EH (cell line): ENCODE measurements at places on chromosomes 6 and 20.

GRCh38 chr20:695165-695866 lies 19.7 kb upstream of the SCRT2 start:
- DNase-seq = no peak

- no peak for DNase-seq
These were observed 709 bp downstream of the PPP1R16B start for GRCh38 chr20:38805958-38806854.

- no peak for DNase-seq
These were observed 1.8 kb downstream of the OSBPL2 start for GRCh38 chr20:62240020-62240685.

- DNase-seq = no peak
These were observed 204.2 kb upstream of the PTCHD4 start for GRCh38 chr6:48315051-48315719.

DNA sequence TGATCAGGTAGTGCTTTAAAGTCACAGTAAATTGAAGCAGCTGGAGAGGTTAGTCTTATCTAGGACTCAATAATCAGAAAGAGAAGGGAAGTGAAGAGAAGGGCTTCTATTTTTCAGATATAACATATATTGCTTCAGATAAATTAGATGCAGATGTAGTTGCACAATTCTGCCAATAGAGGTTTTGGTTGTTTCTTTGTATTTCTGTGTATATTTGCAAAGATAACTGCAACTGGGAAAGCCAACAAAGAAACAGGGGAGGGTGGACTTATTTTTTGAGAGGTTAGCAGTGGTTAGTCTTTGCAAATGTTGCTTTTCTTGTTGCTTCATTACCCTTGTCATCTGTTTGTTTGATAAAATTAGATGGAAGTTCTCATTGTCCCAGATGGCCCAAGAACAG lies 106.6 kb downstream of the ADGRG6 start:
- DNase-seq = no peak

- DNase-seq = peak; percentile 46
These were observed 78.6 kb downstream of the GCLC start for GRCh38 chr6:53466257-53466656.

DNA sequence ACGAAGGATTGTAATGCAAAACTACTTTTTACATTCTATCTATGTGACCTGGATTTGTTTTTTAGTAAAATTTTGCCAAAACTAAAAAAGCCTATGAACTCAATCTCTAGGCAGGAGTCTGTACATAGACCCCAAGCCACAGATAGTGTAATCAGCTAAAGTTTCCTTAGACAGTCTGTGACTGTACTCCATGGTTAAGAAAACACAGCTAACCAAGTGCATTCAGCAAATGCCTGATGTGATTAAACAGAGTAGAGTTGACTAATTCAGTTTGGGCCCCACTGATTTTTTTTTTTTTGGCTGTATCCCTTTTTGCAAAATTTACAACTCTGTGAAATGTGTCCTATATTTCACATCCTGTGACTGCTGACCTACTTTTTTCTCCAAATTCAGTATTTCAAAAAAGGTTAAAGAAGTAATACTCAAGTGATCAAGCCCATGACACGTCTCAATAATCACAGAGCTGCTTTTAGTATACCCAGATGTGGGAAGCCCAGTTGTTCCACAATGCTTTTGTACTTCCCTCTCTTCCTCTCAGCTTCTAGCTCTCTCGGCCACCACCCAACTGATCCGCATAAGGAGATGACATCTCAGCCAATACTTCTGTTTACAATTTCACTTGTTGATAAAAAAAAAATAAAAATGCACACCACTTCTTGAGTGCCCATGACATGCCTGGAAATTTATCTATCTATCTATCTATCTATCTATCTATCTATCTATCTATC lies 108.8 kb upstream of the TBX18 start:
- DNase-seq = no peak

DNA sequence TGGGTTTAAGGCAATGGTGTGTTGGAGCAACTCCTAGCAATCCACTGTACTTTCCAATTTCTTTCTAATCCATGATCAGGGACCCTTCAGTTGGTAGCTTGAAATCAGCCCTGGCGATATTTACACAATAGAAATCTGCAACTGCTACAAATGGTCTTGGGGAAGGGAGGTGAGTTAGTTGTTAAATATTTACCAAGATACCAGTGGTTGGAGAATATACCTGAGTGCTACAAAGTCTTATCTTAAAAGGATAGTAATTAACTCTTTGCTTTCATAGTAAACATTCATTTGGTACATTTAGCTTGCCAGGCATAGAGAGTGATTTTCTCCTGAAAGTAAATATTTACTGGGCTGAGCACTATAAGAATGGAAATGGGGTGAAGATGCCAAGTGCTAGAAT lies 568.2 kb downstream of the BCKDHB start:
- DNase-seq = no peak

- no peak for DNase-seq
These were observed 11.0 kb downstream of the PTCHD4 start for GRCh38 chr6:48099713-48100587.

GRCh38 chr6:168599118-168599494 lies 158.1 kb downstream of the SMOC2 start:
- DNase-seq = no peak

DNA sequence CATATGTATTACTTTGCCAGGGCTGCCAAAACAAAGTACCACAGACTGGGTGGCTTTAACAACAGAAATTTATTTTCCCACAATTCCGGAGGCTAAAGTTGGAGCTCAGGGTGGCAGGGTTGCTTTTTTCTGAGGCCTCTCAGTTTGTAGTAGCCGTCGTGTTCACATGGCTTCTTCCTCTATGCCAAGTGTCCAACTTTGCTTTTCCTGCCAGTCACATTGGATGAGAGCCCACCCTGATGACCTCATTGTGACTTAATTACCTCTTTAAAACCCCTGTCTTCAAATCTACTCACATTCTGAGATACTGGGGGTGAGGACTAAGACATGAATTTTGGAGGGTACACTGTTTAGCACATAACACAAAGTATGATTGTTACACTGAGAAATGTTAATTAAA lies 9.9 kb upstream of the ECT2L start:
- no peak for DNase-seq

- peak; percentile 37 for DNase-seq
These were observed 504 bp downstream of the B4GALT5 start for GRCh38 chr20:49712996-49713752.

DNA sequence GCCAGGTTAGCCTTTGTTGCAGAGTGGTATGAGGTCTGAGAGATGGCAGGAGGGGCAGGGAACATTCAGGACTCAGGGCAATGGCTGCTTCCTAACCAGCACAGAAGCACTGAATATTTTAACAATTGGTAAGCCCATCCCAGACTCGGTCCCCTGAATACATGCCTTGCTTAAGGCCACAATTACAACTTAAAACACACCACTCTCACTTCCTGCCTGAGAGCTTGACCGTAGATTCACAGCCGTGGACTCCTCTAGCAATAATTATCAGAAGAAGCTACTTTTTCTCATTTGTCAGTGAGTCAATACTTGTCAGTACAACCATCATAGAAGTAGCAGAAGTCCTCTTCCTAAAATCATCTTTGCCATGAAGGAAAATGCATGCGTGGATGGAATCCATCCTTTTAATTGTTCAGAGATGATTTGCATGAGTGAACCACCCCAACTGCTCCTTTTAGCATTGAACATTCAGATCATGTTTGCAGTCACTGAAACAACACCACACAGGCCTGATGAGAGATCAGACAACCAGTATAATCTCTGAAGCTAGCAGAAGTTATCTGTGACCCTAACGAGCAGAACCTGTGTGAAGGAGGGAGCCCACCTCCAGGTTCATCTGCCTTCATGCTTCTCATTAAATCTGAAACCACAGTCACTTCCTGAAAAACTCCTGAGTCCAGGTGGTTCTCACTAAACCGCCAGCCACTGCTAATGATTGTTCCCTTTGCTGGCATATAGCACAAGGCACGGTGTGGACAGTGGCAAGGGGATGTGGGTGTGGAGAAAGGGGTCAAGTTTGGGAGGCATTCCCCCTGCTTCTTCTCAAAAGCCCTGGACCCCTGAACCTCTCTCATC lies 333.9 kb upstream of the CNR1 start:
- no peak for DNase-seq

DNA sequence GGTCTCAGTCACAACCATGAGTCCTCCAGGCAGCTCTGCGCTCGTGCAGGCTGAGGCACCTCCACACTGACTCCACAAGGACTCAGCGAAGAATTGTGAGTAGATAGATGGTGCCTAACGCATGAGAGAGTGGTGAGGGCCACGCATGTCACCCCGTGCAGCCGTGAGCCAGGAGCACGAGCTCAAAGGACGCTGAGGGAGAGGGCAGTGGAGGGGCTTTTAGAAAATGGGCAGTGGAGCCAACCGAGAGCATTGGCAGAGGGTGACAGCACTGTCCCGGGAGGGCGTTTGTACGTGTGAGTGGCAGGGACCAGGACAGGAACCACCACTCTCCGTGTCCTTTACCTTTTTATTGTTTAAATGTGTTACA lies 105.6 kb downstream of the PSMB1 start:
- DNase-seq = no peak

DNA sequence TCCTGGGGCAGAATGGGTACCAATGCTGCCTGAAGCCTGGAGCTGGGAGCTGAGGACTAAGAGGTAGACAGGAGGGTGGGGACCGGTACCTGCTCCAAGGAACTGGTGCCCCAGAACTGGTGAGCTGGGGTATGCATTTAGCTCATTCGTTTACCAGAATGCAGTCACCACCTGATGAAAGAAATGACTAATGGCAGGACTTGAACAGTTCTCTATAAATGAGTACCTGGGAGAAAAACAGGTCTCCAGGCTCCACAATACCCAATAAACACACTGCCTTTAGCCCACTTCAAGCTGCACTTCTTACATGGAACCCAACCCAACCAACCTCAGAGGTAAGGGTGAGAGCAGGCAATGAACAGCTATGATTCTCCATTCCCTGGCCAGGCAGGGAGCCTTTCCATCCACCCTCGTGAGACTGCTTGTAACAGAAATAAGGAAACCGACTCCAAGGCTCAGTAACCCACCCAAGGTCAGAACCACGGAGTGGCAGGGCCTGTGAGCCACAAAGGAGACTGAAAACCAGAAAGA lies 15.4 kb downstream of the FKBP1A start:
- no peak for DNase-seq

GRCh38 chr6:142378138-142378875 lies 76.5 kb downstream of the ADGRG6 start:
- peak; percentile 87 for DNase-seq

- peak; percentile 35 for DNase-seq
These were observed 42.4 kb downstream of the HDDC2 start for GRCh38 chr6:125259354-125259736.

DNA sequence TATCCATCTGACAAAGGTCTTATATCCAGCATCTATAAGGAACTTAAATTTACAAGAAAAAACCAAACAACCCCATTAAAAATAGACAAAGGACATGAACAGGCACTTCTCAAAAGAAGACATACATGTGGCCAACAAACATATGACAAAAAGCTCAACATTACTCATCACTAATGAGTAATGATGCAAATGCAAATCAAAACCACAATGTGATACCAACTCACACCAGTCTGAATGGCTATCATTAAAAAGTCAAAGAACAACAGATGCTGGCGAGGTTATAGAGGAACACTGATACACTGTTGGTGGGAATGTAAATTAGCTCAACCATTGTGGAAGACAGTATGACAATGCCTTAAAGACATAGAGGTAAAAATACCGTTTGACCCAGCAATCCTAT lies 13.9 kb downstream of the MACROD2 start:
- no peak for DNase-seq

- no peak for DNase-seq
These were observed 303.9 kb downstream of the FOXC1 start for GRCh38 chr6:1913577-1913976.

DNA sequence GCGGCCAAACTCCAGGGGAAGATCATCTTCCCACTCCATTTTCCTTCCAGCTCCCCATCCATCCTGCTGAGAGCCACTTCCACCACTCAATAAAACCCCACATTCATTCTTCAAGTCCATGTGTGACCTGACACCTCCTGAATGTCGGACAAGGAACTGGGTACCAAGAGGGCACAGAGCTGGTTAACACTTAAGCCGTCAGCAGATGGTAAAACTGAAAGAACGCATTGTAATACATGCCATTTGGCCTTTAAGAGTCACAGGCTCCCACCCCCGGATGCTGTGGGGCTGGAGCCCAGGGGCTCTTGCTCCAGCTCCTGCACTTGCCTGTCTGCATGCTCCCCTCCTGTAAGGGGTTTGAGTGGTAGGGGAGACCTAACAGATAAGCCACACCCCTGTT lies 753.9 kb downstream of the COL12A1 start:
- DNase-seq = no peak

DNA sequence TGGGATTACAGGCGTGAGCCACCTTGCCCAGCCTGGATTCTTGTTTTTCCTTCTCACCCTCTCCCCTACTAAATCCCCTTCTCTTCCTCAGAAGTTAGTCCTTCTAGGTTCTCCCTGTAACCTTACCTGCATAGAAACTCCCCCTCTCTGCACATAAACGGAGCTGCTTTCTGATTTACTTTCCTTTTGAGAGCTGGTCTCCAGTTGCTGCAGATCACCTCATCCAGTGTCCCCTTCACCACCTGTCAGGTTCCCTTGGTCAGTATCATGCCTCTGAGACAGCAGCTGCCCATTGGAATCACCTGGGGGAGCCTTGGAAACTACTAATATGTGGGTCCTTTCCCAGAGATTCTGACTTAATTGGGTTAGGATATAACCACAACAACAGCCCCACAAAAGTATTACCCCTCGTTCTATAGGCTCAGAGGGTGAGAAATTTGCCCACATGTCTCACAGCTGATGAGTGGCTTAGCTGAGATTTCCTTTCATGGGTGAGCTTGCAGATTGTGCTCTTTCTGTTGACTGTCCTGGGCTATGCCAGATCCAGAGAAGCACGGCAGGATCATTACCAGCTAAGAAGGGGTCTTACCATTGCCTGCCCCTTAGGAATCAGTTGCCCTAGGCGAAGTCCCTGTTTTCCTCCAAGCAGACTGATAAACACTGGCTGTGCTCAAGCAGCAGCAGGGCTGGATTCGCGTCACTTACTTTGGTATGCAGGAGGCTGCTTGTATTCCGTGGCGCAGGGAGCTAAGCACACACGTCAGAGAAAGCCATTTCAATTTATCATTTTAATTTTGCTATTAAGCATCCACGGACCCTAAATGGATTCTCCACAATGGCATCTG lies 51.3 kb downstream of the AKAP12 start:
- DNase-seq = peak; percentile 76

DNA sequence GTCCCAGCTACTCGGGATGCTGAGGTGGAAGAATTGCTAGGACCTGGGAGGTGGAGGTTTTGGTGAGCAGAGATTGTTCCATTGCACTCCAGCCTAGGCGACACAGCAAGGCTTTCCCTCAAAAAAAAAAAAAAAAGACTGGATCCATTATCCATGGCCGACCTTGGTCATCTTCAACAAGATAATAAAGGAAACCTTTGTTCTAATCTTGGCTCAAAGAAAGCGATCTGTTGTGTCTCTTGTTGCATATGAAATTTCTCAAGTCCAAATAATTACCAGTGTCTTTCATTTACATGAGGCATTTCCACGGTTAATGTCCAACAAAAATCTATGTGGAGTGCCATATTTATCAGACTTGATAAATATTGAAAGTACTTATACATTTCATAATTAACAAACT lies 23.7 kb upstream of the KIF16B start:
- DNase-seq = no peak

DNA sequence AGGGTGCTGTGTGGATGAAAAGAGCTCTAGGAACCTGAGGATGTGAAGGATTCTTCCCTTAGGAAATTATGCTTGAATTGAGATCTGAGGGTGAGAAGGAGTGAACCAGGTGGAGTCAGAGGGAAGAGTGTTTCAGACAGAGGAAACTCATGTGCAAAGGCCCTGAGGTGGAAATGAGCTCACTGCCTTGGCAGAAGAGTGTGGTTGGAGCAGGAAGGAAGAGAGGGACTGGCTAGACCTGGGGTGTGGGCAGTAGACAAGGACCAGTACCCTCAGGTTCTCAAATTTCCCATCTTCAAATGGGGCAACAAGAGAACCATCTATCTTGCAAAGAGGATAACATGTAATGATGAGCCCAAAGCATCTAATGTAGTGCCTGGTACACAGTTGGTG lies 24.0 kb upstream of the GTSF1L start:
- no peak for DNase-seq
